Astrocyte of the cerebellum (primary cell): ENCODE measurements at places on chromosomes 6 and 20.

GRCh38 chr6:81023007-81023582, 729.4 kb downstream of the TENT5A start:
- DNase-seq = no peak

- DNase-seq = no peak
Measured at GRCh38 chr6:155382338-155382685, 68.0 kb upstream of the TFB1M start.

DNA sequence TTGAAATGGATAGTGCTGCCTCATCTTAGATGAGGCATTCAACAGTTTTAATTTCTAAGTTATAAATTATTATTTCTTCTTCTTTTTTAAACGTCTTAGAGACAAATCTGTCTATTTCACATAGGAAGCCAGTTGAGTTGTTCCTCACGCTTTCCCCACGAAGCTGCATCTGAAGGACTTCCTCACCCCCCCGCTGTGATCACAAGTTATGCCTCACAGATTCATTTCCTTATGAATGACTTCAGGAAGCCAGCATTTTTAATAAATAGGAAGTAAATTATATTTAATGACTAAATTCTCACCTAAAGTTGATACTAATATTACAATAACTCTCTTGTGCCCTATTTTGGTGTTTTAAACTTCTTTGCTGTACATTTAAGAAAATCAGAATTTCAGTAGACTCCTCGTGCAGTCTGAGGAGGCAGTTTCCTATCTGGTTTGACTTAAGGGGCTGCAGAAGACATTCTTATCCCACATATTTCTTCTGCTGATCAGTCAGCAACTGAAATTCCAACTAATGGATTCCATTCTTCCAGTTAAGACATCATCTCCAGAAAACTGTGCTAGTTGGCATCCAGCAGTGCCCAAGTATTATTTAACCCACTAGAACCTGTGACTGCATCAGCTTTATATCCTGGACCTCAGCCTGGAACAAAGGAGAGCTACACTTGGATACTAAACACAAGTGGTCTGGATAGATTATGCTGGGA, 182.7 kb upstream of the CCN2 start:
- no peak for DNase-seq

GRCh38 chr6:52552278-52552643, 24.6 kb downstream of the TRAM2 start:
- no peak for DNase-seq

DNA sequence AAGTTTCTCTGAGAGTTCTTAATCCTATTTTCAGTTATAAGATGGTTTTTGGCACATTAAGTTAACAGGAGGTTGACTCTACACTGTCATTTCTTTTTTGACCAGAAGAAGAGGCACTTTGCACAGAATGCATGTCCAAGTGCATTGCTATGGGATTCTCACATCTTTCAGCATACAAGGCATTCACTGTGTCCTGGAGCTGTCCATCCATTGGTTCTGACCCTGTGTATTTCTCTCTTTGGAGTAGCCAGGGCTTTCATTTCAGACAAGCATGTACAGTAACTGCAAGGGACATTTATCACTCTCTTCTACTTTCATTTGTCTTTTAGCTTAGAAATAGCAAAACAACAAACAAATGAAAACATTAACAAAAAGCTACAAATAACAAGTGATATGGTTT, 275.1 kb upstream of the IMPG1 start:
- DNase-seq = no peak
